ENCODE measurements at places on chromosomes 3 and 15. TPM values are rescaled to one million over a fixed set of nuclear protein-coding genes. Genes with fewer than 3 reads are reported as not detected.

DNA sequence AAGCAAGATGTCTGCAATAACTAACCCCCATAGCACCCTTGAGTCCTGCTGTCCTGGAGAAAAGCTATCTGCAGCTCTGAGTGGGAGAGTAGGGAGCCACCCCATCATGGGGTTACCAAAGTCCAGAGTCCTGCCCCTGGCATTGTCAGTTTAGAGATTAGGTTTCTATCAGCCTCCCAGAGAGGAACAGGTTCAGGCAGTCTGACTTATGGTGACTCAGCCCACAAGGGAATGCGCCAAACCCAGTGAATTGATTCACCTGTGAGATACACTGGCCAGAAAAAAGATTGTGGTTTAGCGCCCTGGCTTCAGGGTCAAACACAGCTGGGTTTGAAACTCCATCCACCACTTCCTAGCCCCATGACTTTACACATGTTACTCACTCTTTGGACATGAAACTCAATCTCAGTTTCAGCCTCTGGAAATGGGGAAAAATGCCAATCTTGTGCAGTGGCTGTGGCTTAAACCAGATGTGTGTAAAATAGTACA lies 263.6 kb upstream of the HES1 start:
- peak; percentile 48 for DNase-seq

- DNase-seq: no peak
These were observed 96.8 kb downstream of the CHDH start for GRCh38 chr3:53749448-53749847.

DNA sequence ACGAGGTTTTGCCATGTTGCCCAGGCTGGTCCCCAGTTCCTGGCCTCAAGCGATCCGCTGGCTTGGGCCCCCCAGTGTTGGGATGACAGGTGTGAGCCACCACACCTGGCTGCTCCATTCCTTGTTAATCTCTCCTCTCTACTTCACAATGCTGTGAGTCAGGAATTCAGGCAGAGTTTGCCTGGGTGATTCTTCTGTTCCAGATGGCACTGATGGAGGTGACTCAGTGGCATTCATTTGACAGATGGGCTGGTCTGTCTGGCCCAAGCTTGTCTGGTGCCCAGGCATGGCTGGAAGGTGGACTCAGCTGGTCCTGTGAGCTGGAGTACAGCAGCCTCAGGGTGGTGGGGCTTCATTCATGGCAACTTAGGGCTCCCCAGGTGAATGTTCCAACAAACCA lies 43.2 kb downstream of the SLC6A20 start:
- no peak for DNase-seq

GRCh38 chr3:37028329-37028728 lies 35.0 kb downstream of the MLH1 start:
- DNase-seq: peak; percentile 43

DNA sequence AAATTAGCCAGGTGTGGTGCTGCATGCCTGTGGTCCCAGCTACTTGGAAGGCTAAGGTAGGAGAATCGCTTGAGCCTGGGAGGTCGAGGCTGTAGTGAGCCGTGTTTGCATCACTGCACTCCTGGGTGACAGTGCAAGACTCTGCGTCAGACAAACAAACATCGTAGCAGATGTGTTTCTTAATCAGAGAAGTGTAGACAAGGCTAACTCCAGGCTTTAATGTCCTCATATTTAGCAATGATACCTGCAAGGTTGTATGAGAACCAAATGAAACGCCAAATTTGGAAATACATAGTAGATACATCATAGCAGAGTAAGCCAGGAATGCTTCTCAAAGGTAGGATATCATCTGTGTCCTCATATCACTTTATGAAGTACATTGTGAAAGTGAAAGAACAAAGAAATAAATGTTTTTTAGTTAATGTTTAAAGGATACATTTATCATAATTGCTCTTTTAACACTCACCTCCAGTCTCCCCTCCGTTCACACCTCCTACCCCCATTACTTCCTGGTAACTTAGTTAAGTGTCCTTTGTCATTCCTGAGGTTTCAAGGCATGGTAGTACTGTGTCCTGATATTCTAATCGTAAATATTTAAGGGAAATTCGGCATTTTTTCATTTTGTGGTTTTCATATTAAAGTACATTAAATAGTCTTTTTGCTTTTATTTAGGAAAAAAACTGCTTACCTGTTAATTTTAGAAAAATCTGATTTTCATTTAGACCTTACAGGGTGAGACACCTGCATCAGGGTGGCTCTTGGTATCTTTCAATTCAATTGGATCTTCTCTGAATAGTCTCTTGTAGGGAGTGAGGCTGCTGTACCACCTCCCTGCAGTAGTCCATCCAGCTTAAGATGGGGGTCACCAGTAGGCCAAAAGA lies 96.1 kb downstream of the OPA1 start:
- DNase-seq: no peak

The MLF1 gene
- total RNA-seq: 86.8 TPM

DNA sequence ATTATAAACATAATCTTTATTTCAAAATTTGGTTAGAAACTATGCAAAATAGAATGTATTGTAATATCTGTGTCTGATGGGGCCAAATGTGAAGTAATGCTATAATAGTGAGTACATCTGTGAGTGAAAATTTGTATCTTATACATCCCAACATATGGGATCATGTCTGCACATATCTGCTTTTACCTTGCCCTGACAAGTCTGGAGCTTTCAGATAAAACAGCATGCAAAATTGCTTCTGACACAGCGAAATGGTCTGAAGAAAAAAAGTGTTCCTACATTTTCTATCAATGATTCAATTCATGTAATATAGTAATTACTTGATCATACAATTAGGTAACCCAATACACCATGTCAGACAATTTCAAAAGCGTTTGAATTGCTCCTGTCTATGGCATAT lies 58.1 kb upstream of the P3H2 start:
- DNase-seq: no peak

The P2RY1 gene
- 16.9 TPM for total RNA-seq
